SJSA1 (cell line): ENCODE measurements at places on chromosomes 13 and 19. TPM values are rescaled to one million over a fixed set of nuclear protein-coding genes. Genes with fewer than 3 reads are reported as not detected.

DNA sequence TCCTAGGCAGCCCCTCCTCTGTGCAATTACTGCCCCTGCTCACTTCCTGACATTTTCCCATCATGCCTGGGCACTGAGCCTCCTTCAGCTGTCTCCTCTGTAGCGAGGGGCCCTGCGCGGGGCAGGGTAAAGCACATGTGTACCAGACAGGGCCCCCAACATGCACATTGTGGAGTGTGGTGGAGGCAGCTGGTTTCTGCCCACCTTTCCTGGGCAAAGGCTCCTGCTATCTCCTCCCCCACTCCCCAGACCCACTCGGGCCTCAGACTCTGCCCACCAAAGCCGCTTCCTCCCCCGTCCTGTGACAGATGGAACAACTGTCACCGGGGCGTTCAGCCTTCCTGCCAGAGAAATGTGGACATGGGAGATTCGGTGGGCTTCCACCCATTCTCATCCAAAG is 2.9 kb upstream of the KPTN start:
- DNase-seq: no peak

DNA sequence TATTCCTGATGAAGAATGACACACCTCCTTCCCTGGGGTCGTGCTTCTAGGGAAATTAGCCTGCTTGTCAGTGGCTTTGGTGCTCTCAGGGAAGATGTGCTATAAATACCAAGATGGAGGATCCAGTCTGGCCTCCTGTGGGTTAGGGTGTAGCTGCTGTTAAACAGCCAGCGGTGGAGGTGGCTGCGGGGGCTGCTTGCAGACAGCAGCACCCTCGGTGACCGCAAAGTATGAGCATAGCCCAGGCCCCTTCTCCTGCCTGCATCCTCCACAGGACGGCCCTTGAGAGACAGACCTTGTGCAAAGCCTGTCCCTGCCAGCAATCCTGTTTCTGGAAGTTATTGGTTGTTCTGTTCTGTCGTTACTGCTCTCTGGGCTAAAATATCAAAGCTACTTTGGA is 11.4 kb downstream of the VSTM2B start:
- peak; percentile 36 for DNase-seq

- no peak for DNase-seq
Measured at GRCh38 chr13:106986687-106987426, 418.9 kb upstream of the ARGLU1 start.

- no peak for DNase-seq
Measured at GRCh38 chr13:25171517-25172302, at the start of gene AMER2. Gene AMER2 (minus strand): TSS chr13:25172288. CDS start chr13:25171619, 669 bp downstream.

DNA sequence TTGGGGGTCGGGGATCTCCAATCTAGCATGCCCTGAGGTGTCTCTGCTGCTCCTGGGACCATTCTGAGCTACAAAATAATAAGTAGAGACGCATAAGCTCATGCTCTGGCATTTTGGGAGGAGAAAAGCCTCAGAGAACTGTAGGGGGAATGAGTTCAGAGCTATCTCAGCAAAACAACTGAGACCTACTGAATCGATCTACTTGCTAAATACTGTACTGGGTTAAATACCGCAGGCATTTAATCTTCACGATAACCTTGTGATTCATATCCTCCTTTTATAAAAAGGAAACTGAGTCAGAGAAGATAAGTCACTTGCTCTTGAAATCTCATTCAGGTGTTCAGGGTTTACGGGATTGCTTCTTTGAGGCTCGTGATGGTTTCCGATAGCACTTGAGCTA is 468.1 kb downstream of the FGF9 start:
- DNase-seq: no peak

DNA sequence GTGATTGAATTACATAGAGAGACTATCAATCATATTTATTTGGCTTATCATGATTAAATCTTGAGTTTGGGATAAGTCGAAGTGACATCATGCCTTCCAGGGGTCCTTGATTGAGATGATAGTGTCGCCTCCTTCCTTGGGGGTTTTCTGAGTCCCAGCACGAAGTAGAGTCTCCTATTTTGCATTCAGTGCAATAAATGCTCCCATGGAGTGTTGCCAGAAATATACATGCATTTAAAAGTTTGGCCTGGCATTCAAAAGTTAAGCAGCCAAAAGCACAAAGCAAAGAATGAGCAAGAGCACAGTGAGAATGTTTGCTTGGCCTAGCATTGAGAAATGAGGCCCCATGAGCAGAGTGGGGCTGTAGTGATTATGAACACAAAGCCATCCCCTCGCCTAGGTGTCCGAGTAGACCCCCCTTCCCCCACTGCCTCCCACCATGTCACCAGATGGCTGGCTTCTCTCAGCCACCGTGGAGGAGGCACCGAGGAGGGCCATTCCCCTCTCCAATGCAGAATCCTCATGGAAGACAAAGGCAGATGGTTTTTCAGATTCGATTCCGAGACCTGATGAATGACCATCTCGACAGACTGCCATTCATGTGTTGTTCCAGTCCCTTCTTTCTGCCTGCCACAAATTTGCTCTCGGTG is 58.8 kb upstream of the UBL3 start:
- no peak for DNase-seq

GRCh38 chr19:17346109-17346671 is 8.8 kb downstream of the GTPBP3 start:
- DNase-seq: peak; percentile 53

DNA sequence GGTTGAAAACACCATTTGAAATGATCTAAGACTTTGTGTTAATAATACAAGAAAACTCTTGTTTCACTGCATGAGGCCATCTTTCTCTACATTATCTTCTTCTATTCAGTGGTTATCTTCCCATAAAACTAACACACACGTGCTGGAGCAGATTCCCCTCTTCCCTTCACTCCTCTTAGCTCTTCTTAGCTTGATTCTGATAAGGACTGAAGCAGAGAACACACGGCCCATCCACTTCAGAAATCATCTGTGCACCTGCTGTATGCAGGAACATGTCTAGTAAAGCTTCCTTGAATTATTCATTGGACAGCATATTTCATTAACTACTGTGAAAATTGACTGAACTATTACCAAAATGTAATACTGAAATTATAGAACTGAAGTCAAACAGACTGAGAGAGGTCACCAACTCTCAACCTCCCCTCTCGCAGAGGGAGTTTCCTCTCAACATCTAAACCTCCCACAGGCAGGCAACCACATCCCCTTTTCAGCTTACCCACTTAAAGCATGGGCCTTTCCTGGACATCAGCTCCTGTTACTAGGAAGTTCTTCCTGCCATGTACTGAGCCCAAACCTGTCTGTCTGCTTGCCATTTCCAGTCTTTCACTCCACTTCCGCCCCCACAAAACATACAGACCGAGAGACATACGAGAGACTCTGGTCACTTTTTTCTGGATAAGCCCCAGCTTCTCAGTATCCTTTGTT is 113.9 kb downstream of the CRYL1 start:
- no peak for DNase-seq

- no peak for DNase-seq
Measured at GRCh38 chr19:36093687-36094086, 17.3 kb upstream of the OVOL3 start.

- peak; percentile 28 for DNase-seq
Measured at GRCh38 chr19:12840091-12841079, 2.1 kb downstream of the MAST1 start.

IRGC gene
- not detected in 2 replicates for total RNA-seq

LILRA5 gene
- not detected in 2 replicates for total RNA-seq

CEACAM3 gene
- not detected in 2 replicates for total RNA-seq

ADAMTSL5 gene
- total RNA-seq: 2.6 and 4.0 TPM in 2 replicates

ARRDC5 gene
- total RNA-seq: not detected in 2 replicates

PPP2R1A gene
- 245 and 250 TPM in 2 replicates for total RNA-seq

LENG8 gene
- 9.5 and 14.4 TPM in 2 replicates for total RNA-seq

MEF2B gene
- 0.11 TPM in 1 of 2 replicates, not detected in the other for total RNA-seq

TUBA3C gene
- not detected in 2 replicates for total RNA-seq
